ENCODE measurements at places on chromosomes 6 and 20. TPM values are rescaled to one million over a fixed set of nuclear protein-coding genes. Genes with fewer than 3 reads are reported as not detected.
A peak's percentile ranks its signal among the peaks of the same experiment; 100 is the strongest.

- no peak overlapping the region for H3K4me3 ChIP-seq
- no peak for DNase-seq
- H3K4me1 ChIP-seq, result peaks cover 6% of the 10 kb centered on the region
- H3K36me3 ChIP-seq, result peaks cover 2% of the 10 kb centered on the region
Observed at GRCh38 chr20:62631336-62632308, 10.7 kb upstream of the SLCO4A1 start.

Gene LPA
- total RNA-seq, result not detected

DNA sequence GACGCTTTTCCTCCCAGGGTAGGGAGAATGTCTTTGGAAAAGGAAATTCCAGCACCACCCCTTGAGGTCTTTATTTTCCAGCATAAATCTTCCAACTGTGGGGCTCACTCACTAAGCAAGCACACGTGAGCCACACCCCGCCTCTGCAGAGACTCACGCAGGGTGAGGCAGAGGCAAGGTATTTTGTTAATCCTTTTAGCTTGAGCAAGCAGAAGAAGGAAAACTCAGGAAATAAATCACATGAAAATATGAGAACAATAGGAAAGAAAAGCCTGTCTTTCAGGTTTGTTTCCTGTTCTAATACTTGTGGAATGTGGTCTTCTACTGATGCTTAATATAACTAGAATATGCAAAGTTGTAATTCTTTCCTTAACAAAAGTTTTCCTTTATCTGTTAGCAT is 4.1 kb upstream of the PHACTR2 start:
- H3K27ac ChIP-seq, result no peak overlapping the region
- no peak overlapping the region for H3K4me3 ChIP-seq
- no peaks in the 10 kb centered on the region for H3K36me3 ChIP-seq
- H3K4me1 ChIP-seq, result peaks cover 23% of the 10 kb centered on the region

- H3K36me3 ChIP-seq, result no peaks in the 10 kb centered on the region
- no peaks in the 10 kb centered on the region for H3K4me1 ChIP-seq
- no peak overlapping the region for H3K27ac ChIP-seq
- DNase-seq, result no peak
- no peak overlapping the region for H3K4me3 ChIP-seq
Observed at GRCh38 chr6:72913797-72914196, 291.9 kb downstream of the KCNQ5 start.

Gene FOXS1
- total RNA-seq, result not detected

Gene ARFGEF3
- not detected for total RNA-seq

GRCh38 chr6:4020822-4021132 is 58.2 kb downstream of the FAM217A start:
- peak overlapping the region; percentile 98 for H3K27ac ChIP-seq
- peaks cover 43% of the 10 kb centered on the region for H3K4me1 ChIP-seq
- peak overlapping the region; percentile 97 for H3K4me3 ChIP-seq
- H3K27me3 ChIP-seq, result no peaks in the 10 kb centered on the region
- H3K36me3 ChIP-seq, result no peaks in the 10 kb centered on the region
- no peak for DNase-seq

Gene PTCRA
- 35.0 TPM for total RNA-seq

DNA sequence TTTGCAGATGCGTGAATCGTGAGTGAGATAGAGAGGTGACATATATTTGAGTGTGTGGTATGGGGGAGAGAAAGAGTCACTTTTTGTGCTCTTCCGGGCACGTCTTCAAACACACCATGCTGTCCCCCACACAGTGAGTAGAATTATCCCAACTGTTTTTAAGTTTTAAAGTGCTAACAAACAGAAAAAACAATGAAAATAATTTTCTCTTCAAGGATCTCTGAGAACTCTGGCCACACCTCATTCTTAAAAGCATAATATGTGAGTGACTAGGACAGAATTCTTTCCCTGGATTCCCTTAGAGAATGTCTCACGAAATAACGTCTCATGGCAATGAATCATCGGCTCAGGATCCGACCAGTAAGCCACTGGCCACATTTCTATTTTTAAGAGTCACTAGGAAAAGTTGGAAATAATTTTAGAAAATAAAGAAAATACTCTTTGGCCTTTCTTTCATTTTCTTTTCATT is 235.7 kb upstream of the ZNF217 start:
- peak overlapping the region; percentile 94 for H3K27ac ChIP-seq
- no peak for DNase-seq
- no peaks in the 10 kb centered on the region for H3K27me3 ChIP-seq
- no peaks in the 10 kb centered on the region for H3K36me3 ChIP-seq
- H3K4me1 ChIP-seq, result peaks cover 20% of the 10 kb centered on the region

Gene GHRH
- total RNA-seq, result not detected

DNA sequence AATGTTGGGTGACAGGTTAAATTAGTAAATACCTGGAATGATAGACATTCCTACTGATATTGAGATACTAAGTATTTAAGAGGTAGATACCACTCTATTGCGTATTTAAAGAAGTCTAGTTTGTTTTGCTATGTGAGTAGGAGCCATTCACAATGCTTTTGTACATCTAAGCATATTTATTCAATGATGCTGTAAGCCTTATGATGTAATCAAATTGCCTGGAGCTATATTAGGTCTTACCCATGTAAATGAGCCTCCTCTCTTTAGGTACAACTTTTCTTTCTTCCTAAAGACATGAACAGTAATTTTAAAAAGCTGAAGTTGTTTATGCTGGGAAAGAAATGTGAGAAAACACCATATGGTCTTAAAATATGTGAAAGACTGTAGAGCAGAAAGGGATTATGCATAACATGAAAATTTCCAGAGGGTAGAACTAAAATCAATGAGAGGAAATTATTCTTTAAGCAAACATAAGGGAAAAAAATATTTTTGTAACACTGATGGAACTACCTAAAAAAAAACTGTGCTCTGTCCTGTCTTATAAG is 526.7 kb downstream of the EPHA7 start:
- no peaks in the 10 kb centered on the region for H3K27me3 ChIP-seq
- H3K4me1 ChIP-seq, result no peaks in the 10 kb centered on the region
- no peak for DNase-seq
- H3K4me3 ChIP-seq, result no peak overlapping the region

- DNase-seq, result no peak
- peak overlapping the region; percentile 29 for H3K27ac ChIP-seq
- H3K4me1 ChIP-seq, result peaks cover 3% of the 10 kb centered on the region
- H3K4me3 ChIP-seq, result no peak overlapping the region
Observed at GRCh38 chr20:52153896-52154295, 37.7 kb downstream of the ZFP64 start.

Gene GRIK2
- not detected for total RNA-seq

Gene PRICKLE4
- total RNA-seq, result not detected

- H3K4me3 ChIP-seq, result no peak overlapping the region
- peaks cover 27% of the 10 kb centered on the region for H3K4me1 ChIP-seq
- no peaks in the 10 kb centered on the region for H3K27me3 ChIP-seq
Observed at GRCh38 chr6:4794140-4794707, 18.0 kb downstream of the CDYL start.

GRCh38 chr20:38387953-38388352 is 41.7 kb downstream of the LBP start:
- no peak overlapping the region for H3K4me3 ChIP-seq
- H3K36me3 ChIP-seq, result no peaks in the 10 kb centered on the region
- no peak for DNase-seq

Gene RSPH9
- 0.29 TPM for total RNA-seq

Gene GMPR
- total RNA-seq, result 0.52 TPM

Gene KCNK5
- total RNA-seq, result 0.78 TPM

Gene C4A
- 3.8 TPM for total RNA-seq

DNA sequence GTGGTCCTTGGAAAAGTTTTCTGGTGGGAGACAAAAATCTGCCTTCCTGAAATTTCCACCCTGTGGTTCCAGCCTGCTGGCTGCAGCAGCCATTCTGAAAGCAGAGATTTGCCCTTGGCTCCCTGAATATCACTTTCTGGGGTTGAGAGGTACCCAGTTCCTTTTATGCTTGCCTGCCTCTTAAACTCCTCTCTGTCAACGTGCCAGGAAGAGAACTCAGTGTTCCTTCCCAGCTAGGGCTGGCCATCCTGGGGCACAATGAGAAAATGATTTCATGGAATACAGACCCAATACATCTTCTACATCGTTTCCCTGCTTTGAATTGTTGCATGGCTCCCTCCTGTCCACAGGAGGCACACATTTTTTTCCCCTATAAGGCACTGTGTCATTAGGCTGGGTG is 1.6 kb upstream of the DSN1 start:
- H3K36me3 ChIP-seq, result no peaks in the 10 kb centered on the region
- H3K27me3 ChIP-seq, result peaks cover 5% of the 10 kb centered on the region
- H3K4me1 ChIP-seq, result peaks cover 19% of the 10 kb centered on the region

- peaks cover 15% of the 10 kb centered on the region for H3K4me1 ChIP-seq
- no peak overlapping the region for H3K4me3 ChIP-seq
- H3K27ac ChIP-seq, result peak overlapping the region; percentile 32
- no peak for DNase-seq
- H3K36me3 ChIP-seq, result no peaks in the 10 kb centered on the region
Observed at GRCh38 chr6:33508935-33509926, 54.9 kb downstream of the ZBTB9 start.

DNA sequence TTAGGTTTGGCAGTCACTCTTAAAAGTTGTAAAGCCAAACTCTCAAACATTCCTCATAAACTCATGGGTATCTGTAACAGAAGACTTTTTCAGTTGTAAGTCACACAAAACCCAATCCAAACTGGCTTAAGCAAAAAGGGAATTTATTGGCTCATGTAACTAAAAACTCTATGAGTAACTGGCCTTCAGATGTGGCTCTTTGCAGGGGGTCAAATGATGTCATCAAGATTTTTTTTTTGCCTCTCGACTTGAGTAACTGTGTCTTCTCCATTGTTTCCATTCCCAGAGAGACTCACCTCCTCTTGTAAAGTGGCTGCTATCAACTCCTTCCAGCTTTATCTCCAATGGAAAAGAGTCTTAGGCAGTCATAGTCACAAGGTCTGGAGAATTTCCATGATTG is 645.0 kb downstream of the DHX35 start:
- no peaks in the 10 kb centered on the region for H3K36me3 ChIP-seq
- no peaks in the 10 kb centered on the region for H3K4me1 ChIP-seq
- H3K4me3 ChIP-seq, result no peak overlapping the region
- H3K27ac ChIP-seq, result no peak overlapping the region

GRCh38 chr6:91447081-91447480 is 860.2 kb upstream of the MAP3K7 start:
- no peak overlapping the region for H3K27ac ChIP-seq
- H3K36me3 ChIP-seq, result no peaks in the 10 kb centered on the region
- H3K27me3 ChIP-seq, result no peaks in the 10 kb centered on the region
- H3K4me3 ChIP-seq, result no peak overlapping the region

DNA sequence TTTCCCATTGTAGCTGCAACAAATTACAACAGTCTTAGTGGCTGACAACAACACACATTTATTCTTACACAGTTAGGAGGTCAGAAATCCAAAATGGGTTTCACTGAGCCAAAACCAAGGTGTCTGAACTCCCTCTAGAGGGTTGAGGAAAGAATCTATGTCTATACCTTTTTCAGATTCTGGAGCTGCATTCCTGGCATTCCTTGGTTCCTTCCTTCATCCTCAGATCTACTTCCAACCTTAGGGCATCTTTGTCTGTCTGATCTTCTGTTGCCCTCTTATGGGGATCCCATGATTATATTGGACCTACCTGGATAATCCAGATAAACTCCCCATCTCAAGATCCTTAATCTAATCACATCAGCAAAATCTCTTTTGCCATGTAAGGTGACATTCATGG is 540.9 kb upstream of the MAP3K7 start:
- DNase-seq, result no peak
- no peaks in the 10 kb centered on the region for H3K4me1 ChIP-seq
- no peak overlapping the region for H3K27ac ChIP-seq
- H3K36me3 ChIP-seq, result no peaks in the 10 kb centered on the region

Measured in T-helper 17 cell (primary cell).